ENCODE measurements at places on chromosomes 6 and 20. TPM values are rescaled to one million over a fixed set of nuclear protein-coding genes. Genes with fewer than 3 reads are reported as not detected.

The MATN4 gene
- total RNA-seq = 0.35 TPM

The KHDC1L gene
- not detected for total RNA-seq

The FKBP1C gene
- 2.0 TPM for total RNA-seq

The ENPP4 gene
- total RNA-seq = 6.0 TPM

The SLC18B1 gene
- total RNA-seq = 6.6 TPM

DNA sequence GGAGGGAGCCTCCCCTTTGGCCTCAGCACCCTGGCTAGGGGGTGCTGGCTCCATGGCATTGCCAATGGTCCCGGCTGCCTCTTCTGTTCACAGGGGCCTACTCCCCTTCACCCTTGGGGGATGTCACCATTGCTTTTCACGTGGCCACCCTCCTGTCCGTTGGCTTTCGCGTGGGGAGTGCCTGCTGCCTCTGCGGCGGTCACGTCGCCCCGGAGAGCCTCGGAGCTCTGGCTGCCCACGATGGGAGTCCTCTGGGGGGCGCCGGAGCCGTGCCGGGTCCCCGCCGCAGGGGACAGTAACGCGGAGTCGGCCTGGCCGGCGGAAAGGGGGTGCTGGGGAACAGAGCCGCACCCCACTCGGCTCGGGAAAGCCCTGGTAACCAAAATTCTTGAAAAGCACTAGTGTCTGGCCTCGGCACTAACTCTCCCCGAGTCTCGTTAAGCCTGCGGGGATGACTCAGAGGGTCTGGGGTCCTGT is 661 bp upstream of the HEBP2 start:
- H3K4me1 ChIP-seq = peaks cover 6% of the 10 kb centered on the region
- H3K27me3 ChIP-seq = no peaks in the 10 kb centered on the region
- peak overlapping the region; percentile 37 for H3K27ac ChIP-seq
- H3K36me3 ChIP-seq = peaks cover 4% of the 10 kb centered on the region
- H3K4me3 ChIP-seq = peak overlapping the region; percentile 70

- no peaks in the 10 kb centered on the region for H3K27me3 ChIP-seq
- no peaks in the 10 kb centered on the region for H3K4me1 ChIP-seq
- no peak overlapping the region for H3K4me3 ChIP-seq
Observed at GRCh38 chr6:71722736-71723135, 163.6 kb upstream of the RIMS1 start.

DNA sequence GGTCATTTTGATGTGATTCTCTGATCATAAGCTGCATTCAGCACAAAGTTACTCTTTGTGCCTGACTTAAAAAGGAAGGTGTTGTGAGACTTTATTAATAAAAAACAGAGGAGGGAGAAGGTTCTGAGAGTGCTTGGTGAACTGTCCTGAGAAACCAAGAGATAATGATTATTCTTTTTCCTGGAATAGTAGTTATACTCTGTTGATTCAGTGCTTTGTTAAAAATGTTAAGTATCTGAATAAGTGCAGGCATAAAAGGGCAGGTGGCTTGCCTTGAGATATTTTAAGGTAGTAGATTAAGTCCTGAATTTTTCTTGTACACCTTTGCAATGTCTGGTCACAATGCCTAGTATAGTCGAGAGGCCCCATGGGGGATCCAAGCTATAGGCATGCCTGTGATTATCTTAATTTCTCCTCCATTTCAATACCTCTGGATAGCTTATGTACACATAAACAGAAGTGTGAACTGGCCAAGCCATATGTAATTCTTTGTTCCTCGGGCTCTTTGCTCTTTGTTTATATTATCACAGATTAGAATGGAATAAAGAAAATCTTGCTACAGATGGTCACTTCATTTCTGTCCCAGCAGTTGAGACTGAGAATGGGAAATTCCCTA is 50.0 kb downstream of the SOBP start:
- no peak overlapping the region for H3K27ac ChIP-seq
- no peak for DNase-seq
- H3K4me1 ChIP-seq = no peaks in the 10 kb centered on the region

DNA sequence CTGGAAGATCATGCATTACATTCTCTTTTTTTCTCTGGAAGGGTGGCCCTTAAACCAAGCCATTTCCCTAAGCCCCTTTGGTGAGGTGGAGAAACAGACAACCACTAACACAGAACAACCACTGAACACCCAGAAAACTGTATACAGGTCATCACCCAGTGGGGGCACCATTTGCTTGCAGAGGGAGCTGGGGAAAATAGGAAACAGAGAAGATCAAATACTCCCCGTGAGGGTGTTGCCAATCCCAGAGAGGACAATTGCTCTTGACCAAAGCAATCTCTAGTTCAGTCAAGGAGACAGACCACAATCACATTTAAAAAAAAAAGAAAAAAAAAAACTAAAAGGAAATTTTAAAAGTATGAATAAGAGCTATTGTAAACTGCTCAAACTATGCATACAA is 865 bp upstream of the DAAM2 start:
- H3K4me1 ChIP-seq = peaks cover 4% of the 10 kb centered on the region
- no peak overlapping the region for H3K27ac ChIP-seq
- H3K36me3 ChIP-seq = no peaks in the 10 kb centered on the region
- DNase-seq = no peak
- no peak overlapping the region for H3K4me3 ChIP-seq

DNA sequence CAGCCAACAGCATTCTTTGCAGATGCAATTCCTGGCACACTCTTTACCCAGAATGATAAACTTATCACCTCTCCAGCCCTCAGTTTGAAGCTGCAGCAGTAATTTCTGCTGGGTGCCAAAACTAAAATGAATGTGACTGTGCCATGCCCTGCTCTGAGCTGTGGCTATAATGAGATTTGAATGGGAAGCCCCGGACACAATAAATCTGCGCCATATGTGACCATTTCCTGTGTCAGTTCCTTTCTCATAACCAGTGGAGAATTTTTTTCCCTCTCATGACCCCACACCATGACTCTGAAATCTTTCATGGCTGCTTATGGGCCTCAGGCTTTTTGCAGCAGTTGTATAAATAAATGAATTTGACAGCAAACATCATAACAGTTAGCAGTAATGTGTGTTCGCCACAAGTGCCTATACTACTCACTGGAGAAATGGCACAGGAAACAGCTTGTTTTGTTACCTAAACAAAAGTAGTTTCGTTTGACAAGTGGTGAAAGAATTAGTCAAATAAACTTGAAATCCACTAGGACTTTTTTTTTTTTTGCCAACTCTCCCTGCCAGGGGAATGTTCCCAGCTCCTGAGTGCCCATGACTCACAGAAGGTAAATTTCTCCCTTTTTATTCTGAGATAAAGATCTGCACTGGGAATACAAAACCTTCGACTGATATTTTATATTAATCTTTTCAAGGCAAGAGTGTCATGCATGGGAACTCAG is 408.4 kb downstream of the PKHD1 start:
- no peaks in the 10 kb centered on the region for H3K36me3 ChIP-seq
- no peak for DNase-seq
- H3K27me3 ChIP-seq = no peaks in the 10 kb centered on the region
- no peaks in the 10 kb centered on the region for H3K4me1 ChIP-seq
- H3K4me3 ChIP-seq = no peak overlapping the region
- no peak overlapping the region for H3K27ac ChIP-seq

DNA sequence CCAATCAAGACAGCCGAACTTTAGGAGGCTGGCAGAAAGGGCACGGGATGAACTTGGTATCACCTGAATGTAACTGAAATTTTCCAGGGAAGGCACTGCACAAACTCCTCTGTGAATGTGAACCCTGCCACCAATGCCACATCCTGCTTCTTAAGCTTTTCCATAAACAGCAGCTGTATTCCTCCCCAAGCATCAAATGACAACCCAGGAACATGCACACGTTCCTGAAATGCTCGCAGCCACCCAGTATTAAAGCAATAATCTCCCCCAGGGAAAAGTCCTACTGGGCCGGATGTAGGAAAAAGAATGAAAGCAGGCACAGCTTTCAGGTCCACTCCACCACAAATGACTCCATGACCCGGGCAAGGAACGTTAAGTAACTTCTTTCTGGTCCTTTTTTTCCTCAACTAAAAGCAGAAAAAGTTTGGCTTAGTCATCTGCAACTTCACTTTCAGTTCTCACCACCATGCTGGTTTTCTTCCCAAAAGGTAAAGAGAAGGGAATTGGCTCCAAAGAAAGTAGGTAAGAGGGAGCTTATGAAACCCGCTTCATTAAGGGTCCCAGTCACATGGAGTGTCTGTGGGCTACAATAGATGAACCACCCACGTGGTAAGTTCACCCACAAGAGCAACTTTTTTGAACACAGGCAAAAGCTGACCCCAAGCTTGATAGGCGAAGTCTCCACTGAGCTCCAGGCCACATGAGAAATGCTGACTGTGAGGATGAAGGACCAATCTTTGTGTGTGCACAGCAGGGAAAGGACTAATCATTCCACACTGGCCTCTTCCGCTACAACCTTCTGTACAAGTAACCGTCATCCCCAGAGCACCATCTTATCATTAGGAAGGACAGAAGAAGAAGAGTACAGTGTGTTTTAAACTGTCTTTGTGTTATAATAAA is 90.1 kb downstream of the HIVEP2 start:
- peaks cover 96% of the 10 kb centered on the region for H3K4me1 ChIP-seq
- H3K4me3 ChIP-seq = peak overlapping the region; percentile 60
- no peak for DNase-seq
- no peaks in the 10 kb centered on the region for H3K27me3 ChIP-seq
- H3K36me3 ChIP-seq = peaks cover 35% of the 10 kb centered on the region
- peak overlapping the region; percentile 90 for H3K27ac ChIP-seq

DNA sequence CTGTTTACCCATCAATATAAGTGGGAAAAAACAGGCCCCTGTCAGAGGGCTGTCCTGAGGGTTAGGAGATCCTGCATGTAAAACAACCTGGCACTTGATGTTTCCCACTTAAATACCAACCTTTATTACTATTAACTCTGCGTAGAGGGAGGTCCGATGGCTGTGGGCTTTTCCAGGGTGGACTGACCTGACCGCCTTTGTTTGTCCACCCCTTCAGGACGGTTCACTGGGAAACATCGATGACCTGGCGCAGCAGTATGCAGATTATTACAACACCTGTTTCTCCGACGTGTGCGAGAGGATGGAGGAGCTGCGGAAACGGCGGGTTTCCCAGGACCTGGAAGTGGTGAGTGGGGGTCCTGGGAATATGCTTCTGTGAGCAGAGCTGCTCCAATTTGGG is 47.3 kb downstream of the SASH1 start:
- DNase-seq = no peak
- H3K27me3 ChIP-seq = peaks cover 8% of the 10 kb centered on the region
- no peaks in the 10 kb centered on the region for H3K4me1 ChIP-seq
- no peaks in the 10 kb centered on the region for H3K36me3 ChIP-seq
- H3K4me3 ChIP-seq = no peak overlapping the region
- no peak overlapping the region for H3K27ac ChIP-seq

DNA sequence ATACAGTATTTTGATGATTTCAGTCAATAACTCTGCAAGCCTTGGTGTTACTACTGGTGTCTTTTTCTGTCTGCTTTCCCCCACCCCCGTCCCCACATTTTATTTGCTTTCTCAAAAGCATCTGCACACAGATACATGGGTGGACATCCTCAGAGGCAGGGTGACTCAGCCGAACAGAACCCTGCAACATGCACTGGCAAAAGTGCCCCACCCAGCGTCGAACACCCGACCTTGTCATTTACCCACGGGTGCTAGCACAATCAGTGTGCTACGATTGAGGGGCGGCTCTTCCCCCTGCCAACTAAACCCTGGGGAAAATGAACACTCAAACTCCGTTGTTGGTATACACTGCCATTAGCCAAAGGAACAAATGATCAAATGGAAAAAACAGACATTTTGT is 115.9 kb upstream of the NAA20 start:
- peaks cover 3% of the 10 kb centered on the region for H3K4me1 ChIP-seq
- no peak overlapping the region for H3K4me3 ChIP-seq
- H3K27me3 ChIP-seq = peaks cover 10% of the 10 kb centered on the region
- DNase-seq = no peak
- no peak overlapping the region for H3K27ac ChIP-seq

DNA sequence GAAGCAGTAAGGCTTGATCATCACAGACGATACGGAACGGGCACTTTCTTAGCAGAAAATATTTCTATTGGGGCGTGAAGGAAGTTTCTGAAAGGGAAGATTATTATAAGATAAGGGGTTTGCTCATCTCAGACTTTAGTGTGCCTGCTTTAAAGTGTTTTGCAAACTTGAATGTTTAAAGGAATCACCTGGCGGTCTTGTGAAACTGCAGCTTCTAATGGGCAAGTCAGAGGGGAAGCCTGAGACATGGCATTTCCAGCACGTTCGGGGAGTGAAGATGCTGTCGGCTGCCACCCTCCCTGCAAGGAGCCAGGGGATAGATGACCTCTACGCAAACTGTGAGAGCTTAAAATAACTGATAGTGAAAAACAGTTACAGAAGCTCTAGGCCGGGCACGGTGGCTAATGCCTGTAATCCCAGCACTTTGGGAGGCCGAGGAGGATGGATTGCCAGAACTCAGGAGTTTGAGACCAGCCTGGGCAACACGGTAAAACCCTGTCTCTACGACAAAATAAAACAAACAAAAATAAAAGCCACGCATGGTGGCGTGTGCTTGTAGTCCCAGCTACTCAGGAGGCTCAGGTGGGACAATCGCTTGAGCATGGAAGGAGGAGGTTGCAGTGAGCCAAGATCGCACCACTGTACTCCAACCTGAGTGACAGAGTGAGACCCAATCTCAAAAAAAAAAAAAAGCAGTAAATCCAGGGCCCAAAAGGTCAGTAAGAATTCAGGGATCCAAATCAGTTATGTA is 2.3 kb upstream of the KIF16B start:
- H3K36me3 ChIP-seq = no peaks in the 10 kb centered on the region
- H3K27me3 ChIP-seq = no peaks in the 10 kb centered on the region
- DNase-seq = peak; percentile 20

DNA sequence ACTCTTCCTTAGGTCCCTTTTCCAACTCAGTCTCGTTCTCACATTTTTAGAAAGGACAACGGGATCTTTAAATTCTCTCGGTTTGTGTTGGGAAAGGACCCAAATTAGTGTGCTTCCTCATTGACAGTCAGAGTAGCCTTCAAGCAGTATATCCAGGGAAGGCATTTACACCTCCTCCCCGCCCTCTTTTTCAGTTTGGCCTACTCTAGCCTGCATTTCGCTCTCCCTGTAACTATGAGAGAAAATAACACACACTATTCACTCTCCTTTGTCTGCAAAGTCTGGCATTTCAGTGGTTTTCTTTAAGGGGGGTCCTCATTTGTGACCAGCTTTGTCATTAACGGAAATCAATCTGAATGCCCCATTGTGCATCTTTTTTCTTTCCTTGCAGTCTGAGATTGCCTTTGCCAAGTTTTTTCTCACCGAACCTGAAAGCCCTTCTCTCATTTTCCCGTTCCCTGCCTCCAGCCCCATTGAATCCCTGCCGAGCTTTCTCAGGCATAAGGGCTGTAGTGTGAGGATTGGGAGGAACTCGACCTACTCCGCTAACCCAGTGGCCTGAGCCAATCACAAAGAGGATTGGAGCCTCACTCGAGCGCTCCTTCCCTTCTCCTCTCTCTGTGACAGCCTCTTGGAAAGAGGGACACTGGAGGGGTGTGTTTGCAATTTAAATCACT is 393 bp upstream of the FABP7 start:
- H3K27ac ChIP-seq = no peak overlapping the region
- H3K27me3 ChIP-seq = peaks cover 14% of the 10 kb centered on the region
- H3K4me3 ChIP-seq = no peak overlapping the region
- H3K4me1 ChIP-seq = no peaks in the 10 kb centered on the region
- no peaks in the 10 kb centered on the region for H3K36me3 ChIP-seq

GRCh38 chr6:43334466-43335095 is 26.0 kb upstream of the CRIP3 start:
- no peak overlapping the region for H3K4me3 ChIP-seq
- H3K36me3 ChIP-seq = peaks cover 15% of the 10 kb centered on the region
- H3K27me3 ChIP-seq = no peaks in the 10 kb centered on the region
- peaks cover 25% of the 10 kb centered on the region for H3K4me1 ChIP-seq
- no peak for DNase-seq

Measured in activated CD4-positive, alpha-beta T cell treated with anti-CD3 and anti-CD28 coated beads for 36 hours (primary cell).